ENCODE measurements at places on chromosomes 12 and 14.

GRCh38 chr14:101398011-101398410 lies 163.3 kb upstream of the DIO3 start:
- no peak for DNase-seq

GRCh38 chr12:132127041-132127440 lies 17.1 kb downstream of the DDX51 start:
- no peak for DNase-seq

DNA sequence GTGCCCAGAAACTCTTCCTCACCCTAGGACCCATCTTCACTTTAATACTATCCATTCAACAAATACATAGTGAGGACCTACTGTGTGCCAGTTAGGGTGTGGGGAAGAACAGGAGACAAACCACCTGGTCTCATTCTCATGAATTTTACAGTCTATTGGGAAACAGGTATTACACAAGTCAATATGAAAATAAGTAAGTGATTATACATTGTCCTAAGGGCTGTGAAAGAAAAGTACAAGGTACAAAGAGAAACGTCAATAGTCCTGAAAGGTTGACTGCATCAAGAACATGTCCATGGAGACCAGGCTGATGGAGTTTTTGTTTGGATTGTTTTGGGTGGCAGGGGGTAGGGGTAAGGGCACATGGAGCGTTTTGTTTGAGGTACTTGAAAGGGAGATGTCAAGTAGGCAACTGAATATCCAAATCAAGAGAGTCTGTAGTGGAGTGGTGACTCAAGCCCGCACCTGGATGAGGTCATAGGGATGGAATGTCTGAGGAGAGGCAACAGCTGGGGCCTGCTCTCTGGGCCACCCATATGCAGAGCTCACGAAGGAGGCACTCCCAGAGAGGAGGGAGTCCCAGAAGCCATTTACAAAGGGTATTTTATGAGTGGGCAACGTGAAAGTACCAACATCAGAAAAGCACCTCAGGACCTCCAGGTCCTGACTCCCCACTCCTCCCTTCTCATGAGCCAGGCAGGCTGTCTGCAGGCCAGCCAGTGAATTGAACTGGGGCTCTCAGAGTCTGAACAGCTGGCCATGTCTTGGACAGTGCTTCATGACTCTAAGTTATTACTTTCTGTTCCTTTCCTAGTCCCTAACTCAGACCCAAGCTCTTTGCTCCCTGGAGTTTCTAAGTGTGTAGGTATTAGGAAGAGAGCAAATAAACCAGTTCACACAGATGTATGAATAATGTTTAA lies 272.0 kb downstream of the ZFP36L1 start:
- no peak for DNase-seq

DNA sequence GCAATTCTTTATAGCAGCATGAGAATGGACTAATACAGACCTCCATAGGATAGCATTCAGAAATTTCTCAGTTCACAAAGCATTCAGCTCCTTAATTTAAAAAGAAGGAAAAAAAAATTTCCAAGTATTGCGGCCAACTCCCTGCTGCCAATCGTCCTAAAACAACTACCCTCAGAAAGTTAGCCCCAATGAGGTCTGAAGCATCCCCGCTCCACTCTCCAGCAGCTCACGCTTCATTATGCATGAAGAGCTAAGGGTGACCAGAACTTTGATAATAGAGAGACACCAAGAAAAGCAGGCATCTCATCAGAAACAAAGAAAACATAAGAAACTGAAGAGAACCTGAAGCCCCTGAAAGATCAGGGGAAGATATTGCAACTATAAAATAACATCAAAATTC lies 172.8 kb upstream of the NUDT4 start:
- no peak for DNase-seq

GRCh38 chr12:67096533-67097318 lies 172.4 kb upstream of the CAND1 start:
- DNase-seq, result peak; percentile 21

- peak; percentile 4 for DNase-seq
Measured at GRCh38 chr12:14264778-14265177, 100.7 kb upstream of the ATF7IP start.

DNA sequence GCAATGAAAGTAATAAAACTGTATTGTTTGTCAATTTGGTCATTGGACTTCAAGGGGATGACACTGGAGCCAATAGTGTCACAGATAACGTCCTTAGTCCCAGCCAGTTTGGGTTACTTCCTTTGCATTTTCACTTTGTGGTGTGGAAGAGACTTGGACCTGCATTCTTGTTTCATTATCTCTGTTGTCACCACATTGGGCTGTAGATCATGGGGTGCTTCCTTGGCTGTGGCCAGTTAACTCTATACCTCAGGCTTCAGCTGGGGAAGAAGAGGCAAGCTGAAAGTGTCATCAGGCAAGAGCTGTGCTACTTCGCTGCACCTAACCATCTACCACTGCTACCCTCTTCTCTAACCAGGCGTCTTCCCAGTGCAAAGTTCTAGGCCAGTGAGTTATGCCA lies 15.1 kb upstream of the CISTR start:
- no peak for DNase-seq

- DNase-seq, result peak; percentile 12
Measured at GRCh38 chr14:30610787-30611343, 11.3 kb upstream of the SCFD1 start.

DNA sequence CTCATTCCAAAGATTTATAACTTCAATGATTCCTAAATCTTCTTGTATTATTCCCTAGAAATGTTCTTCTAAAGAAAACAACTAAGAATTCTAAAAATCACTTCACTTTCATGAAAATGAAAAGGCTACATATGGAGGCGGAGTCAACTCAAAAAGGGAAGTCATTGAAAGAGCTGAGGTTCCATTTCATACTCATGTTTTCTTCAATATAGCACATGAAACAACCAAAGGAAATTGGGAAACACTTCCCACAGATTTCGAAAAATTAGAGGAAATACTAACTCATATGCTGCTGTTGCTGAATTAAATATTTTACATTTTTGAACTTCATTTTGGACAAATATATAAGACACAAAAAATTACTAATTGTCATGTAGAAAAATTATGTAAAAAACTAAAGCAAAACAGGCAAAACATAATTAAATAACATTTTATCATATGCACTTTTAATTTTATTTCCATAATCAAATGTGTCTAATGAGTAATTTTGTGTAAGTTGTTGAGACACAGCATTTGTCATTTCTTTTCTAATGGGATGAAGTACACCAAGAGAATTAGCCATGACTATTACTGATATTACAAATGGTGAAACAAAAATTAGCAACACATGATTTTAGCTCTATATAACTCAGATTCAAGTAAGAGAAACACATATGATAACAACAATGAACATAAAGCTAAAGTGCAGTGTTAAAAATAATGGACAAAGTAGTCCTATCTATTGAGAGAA lies at the start of gene CD163:
CD163 (minus strand) TSS at position 92 of the 730 bp plus-strand sequence; CDS start at position 5, 87 bp downstream.
- no peak for DNase-seq

- DNase-seq, result no peak
Measured at GRCh38 chr12:29414368-29414767, 33.4 kb upstream of the ERGIC2 start.

- DNase-seq, result no peak
Measured at GRCh38 chr14:105067140-105067968, 2.1 kb upstream of the GPR132 start.

GRCh38 chr12:46181465-46181864 lies 87.4 kb downstream of the SLC38A1 start:
- DNase-seq, result no peak

DNA sequence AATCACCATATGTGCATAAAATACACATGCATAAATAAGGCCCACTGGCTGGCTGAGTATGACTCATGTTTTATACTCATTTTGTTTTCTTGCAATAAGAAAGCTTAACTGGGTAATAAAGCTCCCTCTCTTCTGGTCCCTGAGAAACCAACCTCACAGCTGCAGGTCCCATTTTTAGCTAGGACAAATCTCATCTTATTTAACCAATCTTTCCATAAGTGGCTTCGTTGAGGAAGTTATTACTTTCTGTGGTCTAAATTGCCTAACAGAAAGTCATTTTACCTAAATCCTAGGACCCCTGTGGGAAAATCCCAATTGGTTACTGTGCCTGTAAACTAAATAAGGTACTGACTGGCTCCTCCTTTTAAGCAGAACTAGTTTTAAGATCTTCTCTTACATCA lies 232.8 kb upstream of the FBXO33 start:
- DNase-seq, result no peak

DNA sequence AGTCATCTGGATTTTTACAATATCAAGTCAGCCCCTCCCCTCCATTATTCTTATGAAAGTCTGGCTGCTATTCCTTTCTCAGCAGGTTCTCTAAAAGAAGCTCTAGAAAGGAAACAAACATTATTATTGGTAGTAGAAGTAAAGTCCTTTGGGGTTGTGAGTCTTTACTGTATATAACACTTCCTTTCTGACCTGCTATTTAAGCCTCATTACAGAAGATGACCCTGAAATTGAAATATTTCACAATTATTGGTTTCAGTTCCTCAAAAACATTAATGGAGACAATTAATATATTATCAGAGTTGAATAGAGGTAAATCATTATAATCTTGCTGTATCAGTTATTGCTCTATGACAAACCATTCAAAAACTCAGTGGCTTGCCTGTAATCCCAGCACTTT lies 19.3 kb downstream of the PLEKHA5 start:
- DNase-seq, result no peak

- no peak for DNase-seq
Measured at GRCh38 chr14:58752289-58752688, 114.5 kb downstream of the DACT1 start.

GRCh38 chr12:104652358-104652757 lies 195.6 kb downstream of the CHST11 start:
- DNase-seq, result no peak

GRCh38 chr12:25323581-25323982 lies 72.9 kb upstream of the KRAS start:
- no peak for DNase-seq

DNA sequence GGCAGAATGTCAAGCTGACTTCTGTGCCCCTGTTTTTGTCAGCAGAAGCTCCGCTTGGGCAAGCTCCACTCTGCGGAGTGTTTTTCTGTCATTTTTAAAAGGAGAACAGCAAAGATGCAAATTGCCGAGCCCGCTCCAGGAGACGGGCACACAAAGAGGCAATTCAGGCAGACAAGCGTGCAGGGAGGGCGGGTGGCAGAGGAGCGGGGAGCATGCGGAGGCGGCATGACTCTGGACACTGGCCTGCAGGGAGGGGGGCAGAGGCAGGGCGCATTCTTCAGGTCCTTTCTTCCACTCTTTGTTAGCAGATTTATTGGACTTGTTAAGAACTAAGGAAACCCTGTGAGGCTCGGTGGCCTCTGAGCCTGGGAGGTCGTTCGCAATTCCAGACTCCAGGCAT lies 187.3 kb upstream of the RMST start:
- peak; percentile 86 for DNase-seq

DNA sequence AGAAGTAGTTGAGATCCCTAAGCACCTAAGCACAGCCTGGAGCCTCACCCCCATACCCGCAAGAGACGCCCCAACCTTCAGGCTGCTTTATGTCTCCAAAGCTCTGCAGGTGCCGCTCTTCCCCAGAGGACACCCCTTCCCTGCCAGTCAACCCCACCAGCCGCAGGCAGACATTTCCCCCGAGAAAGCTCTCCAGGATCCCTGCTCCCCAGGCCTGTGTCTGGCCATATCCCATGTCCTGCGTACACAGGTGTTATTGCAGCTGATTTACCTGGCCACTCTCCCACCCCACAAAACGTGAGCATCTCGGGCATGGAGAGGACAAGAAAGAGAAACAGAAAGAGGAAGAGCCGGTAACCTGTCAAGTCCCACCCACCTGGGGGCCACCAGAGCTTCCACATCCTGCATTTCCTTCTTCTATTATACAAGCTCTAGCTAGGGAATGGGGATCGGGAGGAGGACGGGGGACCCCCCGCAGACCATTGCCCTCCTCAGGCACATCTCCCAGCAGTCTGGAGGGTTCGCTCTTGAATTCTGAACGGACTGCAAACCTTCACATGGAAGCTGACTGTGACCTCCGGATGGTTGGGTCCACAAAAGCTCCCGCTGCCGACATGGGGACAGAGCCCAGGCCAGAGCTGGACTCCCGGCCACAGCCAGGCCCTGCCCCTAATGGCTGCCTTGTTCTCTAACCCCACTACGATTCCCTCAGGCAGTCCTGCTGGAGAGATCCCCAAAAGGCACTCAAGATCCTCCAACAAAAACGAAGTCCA lies 17.6 kb downstream of the CCDC88C start:
- DNase-seq, result no peak

DNA sequence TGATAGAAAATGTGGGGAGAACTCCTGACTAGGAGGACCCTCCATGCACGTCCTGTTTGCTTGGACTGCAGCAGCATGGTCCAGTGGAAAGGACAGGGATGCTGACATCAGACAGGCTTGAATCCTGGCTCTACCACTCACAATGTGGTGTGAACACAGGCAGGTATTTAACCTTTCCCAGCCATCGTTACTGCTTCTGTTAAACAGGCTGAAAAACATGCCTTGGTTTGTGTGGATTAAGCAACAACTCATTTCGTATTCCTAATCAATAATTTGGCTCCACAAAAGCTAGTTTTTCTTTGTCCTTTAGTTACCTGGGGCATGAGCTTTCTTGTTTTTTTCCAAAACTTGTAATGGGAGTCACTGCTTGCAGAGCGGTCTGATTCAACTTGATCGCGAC lies 41.0 kb downstream of the APPL2 start:
- DNase-seq, result no peak

DNA sequence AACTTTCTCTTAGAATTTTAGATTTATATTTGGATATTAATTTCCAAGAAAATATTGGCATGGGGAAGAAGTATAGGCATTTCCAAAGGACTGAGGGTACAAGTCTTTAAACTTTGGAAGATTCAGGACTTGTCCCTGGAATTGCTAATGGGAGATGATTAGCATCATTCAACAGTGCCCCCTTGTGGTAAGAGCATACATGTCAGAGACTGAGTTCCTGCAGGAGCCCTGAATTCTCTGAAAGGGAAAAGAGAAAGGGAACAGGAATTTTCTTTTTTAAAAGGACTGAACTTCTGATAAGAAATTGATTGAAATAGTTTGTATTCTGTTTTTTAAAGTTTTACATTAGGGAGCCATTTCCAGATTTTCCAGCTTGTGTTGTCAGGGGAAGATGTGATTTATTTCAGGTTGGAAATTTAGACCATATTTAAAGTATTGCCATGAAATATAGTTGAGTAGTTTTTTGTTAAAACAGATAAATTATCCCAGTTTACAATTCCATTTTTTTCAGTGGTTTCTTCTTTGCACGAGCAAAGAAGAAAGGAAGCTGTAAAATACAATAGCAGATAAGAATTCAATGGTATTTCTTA lies 44.0 kb upstream of the REP15 start:
- DNase-seq, result peak; percentile 80
